NCI-H1436 treated with DMSO at 0.1 percent for 48 hours (cell line): ENCODE measurements at places on chromosomes 1 and 21.

DNA sequence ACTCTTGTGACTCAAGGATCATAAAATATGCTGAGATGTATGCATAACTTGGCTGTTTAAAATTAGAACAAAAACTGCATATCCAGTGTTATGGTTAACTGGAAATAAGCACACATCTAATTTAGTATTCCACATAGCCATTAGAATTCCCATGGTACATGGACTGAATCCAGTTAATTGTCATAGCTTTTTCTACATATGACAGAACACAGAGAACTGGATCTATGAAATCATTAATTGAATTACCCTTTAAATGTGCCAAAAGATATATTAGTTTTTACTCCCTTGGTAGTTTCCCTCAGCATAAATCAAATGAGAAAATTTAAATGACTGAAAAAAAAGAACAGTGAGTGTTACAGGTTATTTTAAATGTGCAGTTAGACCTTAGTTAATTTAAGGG is 395.9 kb downstream of the NCAM2 start:
- DNase-seq: no peak

GRCh38 chr1:93033029-93033428 is 46.1 kb upstream of the MTF2 start:
- DNase-seq: no peak

DNA sequence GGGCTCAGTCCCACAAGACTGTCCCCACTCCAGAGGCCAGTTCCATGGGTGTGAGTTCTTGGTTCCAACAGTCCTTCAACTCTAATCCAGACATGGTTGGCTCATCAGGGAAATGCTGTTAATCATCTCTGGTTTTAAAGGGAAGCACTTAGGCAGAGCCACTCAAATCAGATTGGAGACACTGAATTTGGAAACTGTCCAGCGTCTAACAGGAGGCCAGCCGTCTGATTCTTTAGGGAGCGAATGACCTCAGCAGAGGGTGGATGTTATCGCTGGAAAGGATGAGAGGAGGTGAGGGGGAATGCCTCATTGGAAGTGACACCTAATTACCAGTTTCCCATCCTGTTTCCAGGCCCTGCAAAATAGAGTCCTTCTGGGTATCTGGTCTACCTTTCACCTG is 22.8 kb upstream of the LRRC38 start:
- DNase-seq: no peak

DNA sequence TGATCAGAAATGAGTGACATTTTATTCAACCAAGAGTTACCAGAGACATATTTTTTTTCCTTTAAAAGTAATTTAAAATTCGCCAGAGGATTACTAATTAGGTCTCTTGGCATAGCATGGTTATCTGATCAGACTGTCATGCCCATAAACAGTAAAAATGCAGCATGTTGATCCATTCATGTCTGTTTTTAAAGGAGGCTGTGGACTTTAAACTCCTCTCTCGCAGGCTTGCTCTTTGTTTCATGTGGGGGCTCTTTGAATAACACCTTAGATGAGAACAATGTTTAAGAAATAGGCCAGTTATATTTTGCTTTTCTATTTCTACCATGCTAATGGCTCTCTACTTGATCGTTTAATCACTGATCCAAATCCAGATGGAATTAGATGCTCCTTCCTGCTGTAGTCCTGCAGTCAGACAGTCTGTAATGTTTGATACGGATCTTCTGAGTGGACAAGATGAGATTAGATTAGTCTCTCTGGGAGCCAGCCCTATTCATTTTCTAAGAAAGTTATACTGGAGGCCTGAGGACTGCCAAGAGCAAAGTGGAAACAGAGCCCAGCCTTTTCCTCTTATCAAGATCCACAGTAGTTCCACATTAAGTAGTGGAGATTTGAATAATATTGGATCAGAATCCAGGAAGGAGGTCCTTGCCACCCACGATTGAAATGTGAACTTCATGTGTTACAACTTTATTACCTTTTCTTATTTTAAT is 197.4 kb downstream of the HS2ST1 start:
- DNase-seq: no peak

DNA sequence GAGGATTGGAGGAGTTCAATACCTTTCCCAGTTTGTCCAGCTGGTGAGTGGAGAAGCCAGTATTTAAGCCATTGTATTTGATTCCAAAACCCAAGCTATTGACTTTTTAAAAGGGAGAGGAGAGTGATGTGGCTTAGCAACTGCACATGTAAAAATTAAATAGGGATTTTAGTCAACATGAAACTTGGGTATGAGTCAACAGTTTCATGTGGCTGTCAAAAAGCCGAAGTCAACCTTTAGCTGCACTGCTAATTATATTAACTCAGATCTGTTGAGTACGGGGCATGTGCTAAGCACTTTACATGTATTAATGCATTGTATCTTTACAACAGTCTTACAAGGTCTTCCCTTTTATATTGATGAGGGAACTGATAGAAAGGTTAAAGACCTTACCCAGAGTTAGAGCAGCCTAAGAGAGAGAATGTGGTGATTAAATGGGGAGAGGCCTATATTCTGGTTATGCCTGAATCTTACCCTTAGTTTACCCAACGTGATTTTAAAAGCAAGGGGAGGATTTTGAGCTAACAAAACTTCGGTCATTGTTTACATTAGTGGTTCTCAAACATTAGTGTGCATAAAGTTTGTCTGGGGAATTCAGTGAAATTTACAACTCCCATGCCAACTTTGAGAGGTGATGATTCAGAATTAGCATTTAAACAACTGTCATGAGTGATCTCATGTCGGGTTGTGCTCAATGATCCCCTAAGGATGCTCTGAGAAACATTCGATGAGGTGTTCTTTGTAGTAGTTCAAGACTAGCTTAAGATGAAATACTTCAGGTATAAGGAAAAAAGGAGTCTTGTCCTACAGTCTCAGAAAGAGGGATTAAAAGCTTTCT is 6.9 kb upstream of the SLC35F3 start:
- no peak for DNase-seq
